NCI-H1417 treated with DMSO at 0.1 percent for 48 hours (cell line): ENCODE measurements at places on chromosomes 5 and 9.

GRCh38 chr5:124136609-124137008 lies 609.8 kb downstream of the ZNF608 start:
- DNase-seq, result no peak

- DNase-seq, result no peak
These were observed 10.6 kb upstream of the VLDLR start for GRCh38 chr9:2610985-2611384.

DNA sequence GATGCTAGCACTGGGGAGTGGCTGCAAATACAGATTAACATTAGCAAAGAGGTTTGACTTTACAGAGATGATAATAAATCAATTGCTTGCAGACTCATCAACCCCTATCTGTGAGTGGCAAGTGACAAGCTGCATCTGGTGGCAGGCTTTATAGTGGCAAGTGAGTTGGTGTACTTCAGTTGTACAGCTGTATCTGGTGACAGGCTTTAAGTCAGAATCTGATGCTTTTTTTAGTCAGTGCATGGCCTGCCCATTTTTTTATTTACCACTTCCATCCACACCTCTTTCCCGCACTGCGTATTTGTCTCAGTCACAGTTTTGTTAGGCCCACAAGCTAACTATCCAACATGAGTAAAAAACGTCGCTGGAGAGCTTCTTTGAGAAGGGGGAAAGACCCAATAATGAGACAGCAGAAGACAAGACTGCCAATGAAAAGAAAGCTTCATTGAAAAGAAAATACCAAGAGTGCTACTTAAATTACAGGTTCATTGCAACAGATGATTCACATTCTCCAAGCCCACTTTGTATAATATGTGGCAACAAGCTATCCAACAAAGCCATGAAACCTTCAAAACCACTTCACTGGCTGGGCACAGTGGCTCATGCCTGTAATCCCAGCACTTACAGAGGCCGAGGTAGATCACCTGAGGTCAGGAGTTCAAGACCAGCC lies 23.1 kb downstream of the ANP32B start:
- no peak for DNase-seq

DNA sequence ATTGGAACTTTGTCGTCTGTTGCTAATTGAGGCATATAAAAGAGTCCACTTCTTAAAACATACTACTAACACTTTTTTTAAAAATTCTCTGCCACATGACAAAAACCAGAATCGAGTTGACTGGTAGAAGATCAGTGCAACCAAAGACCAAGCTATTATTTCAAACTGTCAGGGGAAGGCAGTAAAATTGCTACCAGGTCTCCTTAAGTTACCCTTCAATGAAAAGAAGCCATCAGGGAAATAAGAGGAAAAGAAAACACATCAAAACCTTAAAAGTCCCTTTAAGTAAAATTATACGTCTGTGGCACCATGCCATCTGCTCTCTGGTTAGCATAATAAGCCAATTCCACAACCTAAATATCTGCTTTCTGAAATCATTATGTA lies 9.6 kb downstream of the ZNF608 start:
- DNase-seq, result no peak

DNA sequence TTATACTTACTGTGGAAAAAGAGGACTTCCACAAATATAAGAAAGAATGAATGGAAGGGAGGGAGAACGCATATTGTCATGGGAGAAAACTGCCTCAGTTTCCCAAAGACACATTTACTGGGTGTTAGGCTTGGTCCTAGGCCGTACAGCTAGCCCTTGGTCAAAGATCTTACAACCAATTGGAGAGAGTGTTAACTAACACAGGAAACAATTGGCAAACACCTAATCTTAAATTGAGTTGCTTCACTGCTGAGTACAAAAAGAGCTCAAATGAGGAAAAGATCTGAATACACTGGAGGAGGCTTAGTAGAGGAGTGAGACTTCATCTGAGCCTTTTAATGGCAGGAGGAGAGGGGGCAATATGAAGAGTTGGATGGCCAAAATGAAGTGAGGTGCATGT lies 161.7 kb downstream of the GLIS3 start:
- DNase-seq, result no peak

- no peak for DNase-seq
These were observed 86.3 kb upstream of the SLC12A2 start for GRCh38 chr5:127997201-127997704.

- DNase-seq, result no peak
These were observed 282.5 kb upstream of the SMARCA2 start for GRCh38 chr9:1732670-1733069.

DNA sequence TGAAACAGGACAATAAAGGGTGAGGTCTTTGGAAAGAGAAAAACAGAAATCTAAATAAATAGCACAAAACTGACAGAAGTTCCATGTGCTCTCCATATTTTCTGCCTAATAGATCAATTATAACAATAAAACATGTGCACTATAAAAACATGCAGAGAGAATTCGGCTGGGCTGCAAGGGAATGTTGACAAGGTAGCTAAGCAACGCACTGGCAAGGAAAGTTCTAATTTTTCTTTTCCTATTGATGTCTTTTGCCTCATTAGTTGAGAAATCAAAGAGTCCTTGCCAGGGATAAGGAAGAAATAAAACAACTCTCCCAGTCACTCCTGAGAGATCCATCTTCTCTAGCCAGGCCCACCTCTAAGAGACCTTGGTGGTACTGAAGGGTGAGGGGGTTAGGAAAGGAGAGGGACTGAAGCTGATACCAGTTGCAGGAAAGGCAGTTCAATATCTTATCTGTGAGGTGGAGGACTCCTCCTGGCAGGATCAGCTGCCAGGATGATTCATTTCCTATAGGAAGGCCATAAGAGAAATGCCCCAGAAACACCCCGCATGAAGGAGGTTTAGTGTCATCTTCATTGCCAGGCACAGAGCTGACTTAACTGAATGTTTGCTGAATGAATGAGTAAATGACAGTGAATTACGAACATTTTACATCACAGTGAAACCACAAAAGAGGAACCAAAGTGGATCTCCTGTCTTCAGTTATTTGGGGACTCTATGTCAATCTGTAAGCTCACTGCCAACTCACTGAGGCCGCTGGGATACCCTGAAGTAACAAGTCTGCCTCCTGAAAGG lies 63.7 kb upstream of the IFNK start:
- no peak for DNase-seq

- no peak for DNase-seq
These were observed 42.9 kb downstream of the GPBP1 start for GRCh38 chr5:57216714-57217113.

GRCh38 chr9:133540698-133541025 lies 6.2 kb downstream of the ADAMTSL2 start:
- no peak for DNase-seq

DNA sequence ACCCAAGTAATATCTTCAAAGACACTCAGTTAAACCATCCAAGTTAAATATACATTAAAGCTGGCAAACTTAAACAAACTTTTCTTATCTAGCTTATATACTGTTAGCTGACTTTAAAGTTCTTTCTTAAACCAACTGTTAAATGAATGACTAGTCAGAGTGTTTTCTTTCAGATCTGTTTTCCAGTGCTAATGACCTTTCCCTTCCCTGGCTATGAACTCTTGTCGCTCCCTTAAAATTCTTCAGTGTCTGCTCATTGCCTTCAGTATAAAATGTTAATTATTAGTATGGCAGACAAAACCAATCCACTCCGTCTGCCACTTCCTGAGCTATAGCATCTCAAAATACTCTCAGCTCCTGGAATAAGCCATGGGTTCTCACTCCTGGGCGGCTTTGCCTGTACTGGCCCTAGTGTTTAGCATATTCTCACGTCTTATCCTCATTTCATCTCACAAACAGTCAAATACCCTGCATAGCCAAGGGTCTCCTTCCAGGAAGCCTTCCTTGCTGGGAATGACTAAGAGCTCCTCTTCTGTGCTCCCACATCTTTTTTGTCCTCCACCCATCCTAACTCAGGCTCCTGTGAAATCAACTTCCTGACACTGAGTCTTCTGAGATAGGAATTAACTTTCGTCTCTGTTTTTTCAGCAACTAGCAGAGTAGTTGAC lies 87.7 kb downstream of the VCAN start:
- no peak for DNase-seq

- DNase-seq, result no peak
These were observed 9.0 kb upstream of the DMRT3 start for GRCh38 chr9:967436-967835.

DNA sequence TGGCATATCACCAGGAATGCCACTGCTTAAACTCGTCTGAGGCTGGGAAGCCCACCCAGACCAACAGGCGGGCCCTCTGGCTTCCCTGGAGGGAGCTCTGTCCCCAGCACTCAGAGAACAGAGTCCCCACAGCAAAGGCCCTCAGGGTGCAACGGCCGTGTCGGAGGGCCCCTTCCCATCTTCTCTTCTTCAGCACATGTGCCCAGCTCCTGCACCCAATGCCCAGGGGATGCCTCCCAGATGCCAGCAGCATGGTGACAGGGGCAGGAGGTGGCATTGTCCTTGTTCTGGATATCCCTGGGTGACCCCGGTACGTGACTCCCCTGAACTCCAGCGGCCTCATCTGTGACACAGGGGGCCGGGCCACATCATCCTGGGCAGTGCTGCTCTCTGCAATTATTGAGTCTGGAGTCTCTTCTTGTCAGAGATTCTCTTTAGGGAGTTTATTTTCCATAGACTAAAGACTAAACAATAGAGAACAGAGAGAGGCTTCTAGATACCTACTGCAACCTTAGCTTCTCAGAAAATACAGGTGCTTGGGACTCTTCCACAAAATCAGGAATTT lies 13.6 kb upstream of the OLFM1 start:
- no peak for DNase-seq

DNA sequence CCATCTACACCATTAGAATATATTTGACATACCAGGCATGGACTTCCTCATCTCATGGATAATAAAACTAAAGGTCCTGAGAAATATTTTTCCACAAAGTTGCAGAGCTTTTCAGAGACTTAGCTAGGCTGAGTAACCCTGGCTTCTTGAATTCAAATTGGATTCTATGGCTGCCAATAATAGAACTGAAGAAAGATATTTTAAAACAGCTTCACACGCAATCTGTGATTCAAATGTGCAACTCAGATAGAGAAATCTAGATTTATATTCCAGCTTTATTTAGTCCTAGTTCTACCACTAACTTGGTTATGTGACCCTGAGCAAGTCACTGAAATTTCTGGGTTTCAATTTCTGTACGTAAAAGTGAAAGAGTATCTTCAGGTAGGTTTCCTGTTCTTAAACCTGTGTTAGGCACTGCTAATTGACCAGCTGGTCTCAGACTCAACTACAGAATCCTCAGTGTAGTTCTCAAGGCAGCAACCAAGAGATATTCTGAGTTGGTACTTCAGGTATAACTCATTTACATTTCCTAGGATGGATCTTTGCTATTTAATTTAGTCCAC lies 235.3 kb downstream of the GABRB2 start:
- no peak for DNase-seq

DNA sequence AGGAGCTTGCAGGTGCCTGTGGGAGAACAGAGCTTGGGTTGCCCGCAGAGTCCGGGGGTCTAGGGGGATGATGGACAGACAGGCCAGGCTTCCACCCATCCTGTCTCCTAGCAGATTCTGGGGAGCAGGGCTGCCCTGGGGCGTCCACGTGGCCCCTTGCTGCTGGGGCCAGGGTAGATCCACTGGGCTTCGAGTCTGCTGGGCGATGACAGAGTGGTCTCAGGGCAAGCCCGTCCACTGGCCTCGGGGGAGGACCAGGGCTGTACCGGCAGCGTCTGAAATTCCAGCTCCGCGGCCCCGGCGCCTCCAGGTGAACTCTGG lies 124.2 kb upstream of the IRX4 start:
- no peak for DNase-seq

GRCh38 chr5:166726406-166726805 lies 1565.0 kb upstream of the WWC1 start:
- no peak for DNase-seq

GRCh38 chr9:113654605-113655428 lies 191.3 kb downstream of the RGS3 start:
- DNase-seq, result no peak

- no peak for DNase-seq
These were observed 405.8 kb downstream of the FAM170A start for GRCh38 chr5:120035181-120035580.

DNA sequence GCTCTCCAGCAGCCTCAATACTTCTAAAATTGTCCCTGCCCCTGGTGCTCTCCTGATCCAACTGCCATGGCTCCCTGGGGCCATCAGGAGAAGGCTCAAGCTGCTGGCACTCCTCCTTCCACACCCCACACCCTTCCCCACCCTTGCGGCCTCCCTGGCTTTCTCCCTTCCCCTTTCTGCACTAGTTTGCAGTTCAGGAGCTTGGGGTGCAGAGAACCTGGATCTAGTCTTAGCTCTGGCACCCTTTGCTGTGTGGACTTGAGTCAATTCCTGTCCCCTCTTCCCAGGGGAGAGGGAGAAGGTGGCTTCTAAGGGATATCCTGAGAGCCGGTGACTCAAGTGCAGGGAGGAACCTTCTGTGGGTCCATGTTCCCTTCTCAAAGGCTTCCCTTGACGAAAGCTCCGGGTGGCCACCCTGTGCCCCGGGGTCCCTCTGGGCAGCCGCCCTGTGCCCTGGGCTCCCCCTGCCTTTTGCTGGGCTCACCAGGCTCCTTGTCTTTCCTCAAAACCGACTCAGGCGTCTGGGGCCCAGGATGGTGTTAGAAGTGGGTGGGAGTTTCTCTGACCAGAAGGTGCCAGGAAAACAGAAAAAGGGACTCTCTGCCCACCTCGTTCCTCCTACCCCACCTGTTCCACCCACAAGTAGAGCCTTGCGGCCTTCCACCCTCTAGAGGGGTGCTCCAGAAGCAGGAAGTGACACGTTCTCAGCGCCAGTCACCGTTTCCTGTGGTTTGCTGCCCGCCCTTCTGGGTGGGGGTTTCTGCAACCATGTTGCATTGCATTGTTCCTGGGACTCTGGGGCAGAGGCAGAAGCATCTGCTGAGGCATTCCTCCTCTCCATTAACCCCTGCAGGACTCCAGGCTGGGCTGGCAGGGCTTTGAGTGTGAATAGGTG lies 15.0 kb downstream of the GLIPR2 start:
- DNase-seq, result no peak

- no peak for DNase-seq
These were observed 11.3 kb upstream of the GGTA1 start for GRCh38 chr9:121510766-121511550.

GRCh38 chr5:62214701-62215100 lies 91.3 kb upstream of the KIF2A start:
- no peak for DNase-seq

GRCh38 chr5:153592081-153592480 lies 101.6 kb downstream of the GRIA1 start:
- DNase-seq, result no peak

DNA sequence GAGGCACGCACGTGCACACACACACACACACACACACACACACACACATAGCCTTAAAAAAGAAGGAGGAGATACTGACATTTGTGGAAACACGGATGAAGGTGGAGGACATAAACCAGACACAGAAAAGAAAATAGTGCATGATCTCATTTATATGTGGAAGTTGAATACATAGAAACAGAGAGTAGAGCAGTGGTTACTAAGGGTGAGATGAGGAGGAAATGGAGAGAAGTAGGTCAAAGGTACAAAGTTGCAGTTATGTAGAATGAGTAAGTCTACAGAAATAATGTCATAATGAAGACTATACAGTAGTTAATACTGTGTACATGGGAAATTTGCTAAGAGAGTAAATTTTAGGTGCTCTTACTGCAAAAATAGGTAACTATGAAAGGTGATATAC lies 412.2 kb upstream of the CDH9 start:
- DNase-seq, result no peak

GRCh38 chr5:101278011-101278687 lies 375.1 kb upstream of the ST8SIA4 start:
- no peak for DNase-seq

GRCh38 chr5:65185468-65185867 lies 296.3 kb downstream of the ADAMTS6 start:
- no peak for DNase-seq
